ENCODE measurements at places on chromosomes 2 and 18. TPM values are rescaled to one million over a fixed set of nuclear protein-coding genes. Genes with fewer than 3 reads are reported as not detected.

GRCh38 chr18:61323951-61324350 lies 9.3 kb upstream of the CDH20 start:
- H3K27ac ChIP-seq, result no peak overlapping the region
- no peak overlapping the region for H3K4me3 ChIP-seq
- no peaks in the 10 kb centered on the region for H3K4me1 ChIP-seq
- no peaks in the 10 kb centered on the region for H3K36me3 ChIP-seq
- no peak for DNase-seq

GRCh38 chr2:216206821-216207220 lies 97.7 kb downstream of the XRCC5 start:
- no peak overlapping the region for H3K4me3 ChIP-seq
- no peak for DNase-seq

Gene CRYGD
- total RNA-seq, result not detected

DNA sequence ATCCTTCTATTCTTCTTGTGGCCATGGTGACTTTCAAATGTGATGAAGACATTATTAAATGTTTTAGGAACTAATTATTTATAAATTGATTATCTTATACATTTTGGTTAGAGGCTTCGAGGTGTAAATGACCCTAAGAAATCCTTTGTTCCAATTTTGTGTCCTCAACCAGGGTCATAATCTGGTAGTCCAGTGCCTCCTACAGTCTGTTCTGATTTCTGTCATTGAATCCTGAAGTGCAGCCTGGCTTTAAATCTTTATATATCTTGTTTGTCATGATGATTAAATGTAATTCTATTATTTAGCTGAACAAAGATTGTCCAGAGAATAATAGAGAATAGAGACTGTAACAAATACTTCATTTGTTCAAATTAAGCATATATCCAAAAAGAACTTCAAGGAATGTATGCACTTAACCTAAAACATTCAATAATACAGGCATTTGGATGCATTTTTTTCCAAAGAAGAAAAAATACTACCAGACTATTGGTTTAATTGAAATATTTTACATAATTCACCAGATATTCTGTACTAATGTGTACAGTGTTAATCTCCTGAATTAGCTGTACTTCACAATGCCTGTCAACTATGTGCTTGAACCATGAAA lies 89.8 kb downstream of the PRPF40A start:
- DNase-seq, result no peak
- H3K4me3 ChIP-seq, result no peak overlapping the region
- no peak overlapping the region for H3K27ac ChIP-seq
- H3K36me3 ChIP-seq, result peaks cover 19% of the 10 kb centered on the region
- H3K27me3 ChIP-seq, result no peaks in the 10 kb centered on the region

DNA sequence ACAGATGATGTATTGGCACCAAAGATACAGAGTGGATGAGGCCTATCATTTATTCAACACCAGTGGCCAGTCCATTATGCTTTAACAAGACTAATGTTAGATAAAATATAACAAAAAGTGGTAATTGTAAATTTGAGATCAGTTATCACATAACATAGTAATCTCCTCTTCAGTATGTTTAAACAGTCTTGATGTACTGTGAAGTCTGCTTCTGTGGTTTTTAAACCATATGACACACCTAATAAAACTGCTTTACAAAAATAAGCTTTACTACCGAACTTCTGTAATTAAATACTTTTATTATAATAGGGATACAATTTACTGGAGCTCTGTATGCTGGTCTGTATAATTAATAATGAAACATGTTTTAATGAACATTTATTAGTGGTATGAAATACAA lies 2156.1 kb upstream of the CELF4 start:
- no peak overlapping the region for H3K27ac ChIP-seq
- no peaks in the 10 kb centered on the region for H3K36me3 ChIP-seq
- DNase-seq, result no peak
- no peaks in the 10 kb centered on the region for H3K27me3 ChIP-seq

Gene CYP27C1
- not detected for total RNA-seq

- no peak overlapping the region for H3K27ac ChIP-seq
- H3K36me3 ChIP-seq, result peaks cover 2% of the 10 kb centered on the region
- no peak overlapping the region for H3K4me3 ChIP-seq
- H3K4me1 ChIP-seq, result no peaks in the 10 kb centered on the region
- H3K27me3 ChIP-seq, result no peaks in the 10 kb centered on the region
These were observed 90.9 kb downstream of the GPD2 start for GRCh38 chr2:156526950-156527636.

Gene PID1
- total RNA-seq, result 66.2 TPM

- H3K4me1 ChIP-seq, result no peaks in the 10 kb centered on the region
- H3K4me3 ChIP-seq, result no peak overlapping the region
- no peak overlapping the region for H3K27ac ChIP-seq
- DNase-seq, result no peak
These were observed 19.2 kb upstream of the SLC8A1 start for GRCh38 chr2:40470822-40471813.

DNA sequence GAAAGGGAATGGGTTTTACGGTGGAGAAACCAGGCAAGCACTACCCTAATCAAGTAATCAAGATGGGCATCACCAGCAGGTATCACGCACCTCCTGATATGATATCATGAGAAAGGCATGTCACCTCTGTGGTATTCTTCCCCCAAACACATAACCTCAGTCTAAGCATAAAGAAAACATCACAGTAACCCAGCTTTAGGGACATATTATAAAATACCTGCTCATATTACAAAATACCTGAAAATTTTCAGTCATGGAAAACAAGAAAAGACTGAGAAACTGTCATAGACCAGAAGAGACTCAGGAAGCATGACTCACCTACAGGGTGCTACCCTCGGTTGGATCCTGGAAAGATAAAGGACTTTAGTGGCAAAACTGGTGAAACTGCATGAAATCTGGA lies 30.5 kb downstream of the GCKR start:
- no peaks in the 10 kb centered on the region for H3K4me1 ChIP-seq
- no peaks in the 10 kb centered on the region for H3K36me3 ChIP-seq
- H3K27ac ChIP-seq, result no peak overlapping the region
- H3K4me3 ChIP-seq, result no peak overlapping the region
- H3K27me3 ChIP-seq, result no peaks in the 10 kb centered on the region
- no peak for DNase-seq

All from thoracic aorta (tissue), 2 donors.